Omental fat pad (tissue), 4 donors: ENCODE measurements at places on chromosomes 5 and 9. TPM values are rescaled to one million over a fixed set of nuclear protein-coding genes. Genes with fewer than 3 reads are reported as not detected.

GRCh38 chr5:347712-348284 is 26.3 kb downstream of the AHRR start:
- no peak for DNase-seq

The FAM174A gene
- 25.1 TPM for total RNA-seq

DNA sequence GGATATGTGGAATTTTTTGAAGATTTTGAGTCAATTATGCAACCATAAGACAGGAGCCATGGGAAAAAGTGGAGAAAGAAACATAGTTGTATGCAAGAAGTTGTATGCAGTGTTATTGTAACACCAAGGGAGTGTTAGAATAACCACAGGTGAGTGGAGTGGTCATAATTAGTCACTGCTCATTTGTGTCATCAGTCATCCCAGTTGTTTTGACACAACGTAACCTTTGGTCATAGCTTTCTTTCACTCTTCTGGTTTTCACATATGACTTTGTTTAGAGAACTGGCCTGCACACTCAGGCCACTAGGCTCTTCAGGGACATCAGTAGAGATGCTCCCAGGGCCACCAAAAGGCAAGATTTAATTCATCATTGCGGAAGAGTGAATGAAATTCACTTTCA is 158.7 kb upstream of the HMHB1 start:
- DNase-seq = no peak

DNA sequence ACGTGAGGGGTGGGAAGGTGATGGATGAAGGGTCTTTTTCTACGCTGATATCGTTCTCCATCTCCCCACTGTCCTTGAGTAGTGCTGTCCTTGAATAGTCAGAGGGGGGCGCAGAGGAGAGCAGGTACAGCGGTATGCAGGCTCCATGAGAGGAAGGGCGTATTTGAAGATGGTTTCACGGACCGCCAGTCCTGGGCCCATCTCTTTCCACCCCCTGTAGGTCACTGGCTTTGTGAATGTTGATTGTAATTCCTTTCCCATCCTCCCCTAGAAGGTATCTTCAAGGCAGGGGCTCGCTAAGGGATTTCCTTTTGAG is 40.8 kb upstream of the DAB2IP start:
- DNase-seq = no peak

- DNase-seq = no peak
Measured at GRCh38 chr9:69949396-69949795, 94.3 kb upstream of the MAMDC2 start.

The ANKRD34B gene
- total RNA-seq = not detected

- DNase-seq = no peak
Measured at GRCh38 chr5:126355940-126356339, 67.3 kb upstream of the GRAMD2B start.

GRCh38 chr5:119059740-119060255 is 11.1 kb upstream of the DMXL1 start:
- no peak for DNase-seq

DNA sequence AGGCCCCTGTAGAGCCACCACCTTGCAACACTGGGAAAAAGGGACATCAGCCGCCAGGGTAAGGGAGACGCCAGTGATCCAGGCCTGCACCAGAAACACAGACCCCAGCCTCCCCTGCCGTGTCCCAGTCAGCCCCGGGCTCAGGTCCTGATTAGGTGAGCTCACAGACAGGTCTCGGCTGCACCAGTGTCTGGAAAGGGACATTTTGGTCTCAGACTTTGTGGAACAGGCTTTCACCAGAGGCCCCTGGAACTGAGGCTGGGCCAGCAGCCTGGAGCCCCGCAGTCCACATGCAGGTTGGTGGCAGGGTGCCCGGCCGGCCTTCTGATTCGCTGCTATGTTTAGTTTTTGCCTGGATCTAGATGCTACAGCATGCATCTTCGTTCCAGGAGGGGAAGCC is 369.0 kb upstream of the IRX4 start:
- no peak for DNase-seq
